Colonic mucosa (tissue), 4 donors: ENCODE measurements at places on chromosomes 13 and 19. TPM values are rescaled to one million over a fixed set of nuclear protein-coding genes. Genes with fewer than 3 reads are reported as not detected.

ATXN8OS gene
- total RNA-seq, result not detected

DNA sequence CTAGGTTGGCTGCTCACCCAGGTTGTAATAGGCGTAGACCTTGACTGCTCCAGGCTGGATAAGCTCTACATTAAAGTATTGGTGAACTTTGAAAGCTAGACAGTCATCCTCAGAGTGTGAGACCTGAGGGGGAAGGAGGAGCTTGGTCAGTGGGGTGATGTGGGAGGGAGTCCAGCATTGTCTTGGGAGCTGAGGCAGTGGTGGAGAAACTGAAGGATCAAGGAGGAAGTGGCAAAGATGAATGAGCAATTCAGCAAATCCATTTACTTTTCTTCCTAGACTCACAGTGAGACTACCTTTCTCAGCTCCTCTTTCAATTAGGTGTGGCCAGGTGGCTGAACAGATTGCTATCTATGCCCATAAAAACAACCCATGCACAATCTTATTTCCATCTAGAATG lies 10.2 kb upstream of the TNFSF14 start:
- H3K27ac ChIP-seq, result no peak overlapping the region
- no peak overlapping the region for H3K4me3 ChIP-seq
- no peaks in the 10 kb centered on the region for H3K4me1 ChIP-seq
- no peaks in the 10 kb centered on the region for H3K27me3 ChIP-seq
- no peak for DNase-seq
- H3K36me3 ChIP-seq, result no peaks in the 10 kb centered on the region

DNA sequence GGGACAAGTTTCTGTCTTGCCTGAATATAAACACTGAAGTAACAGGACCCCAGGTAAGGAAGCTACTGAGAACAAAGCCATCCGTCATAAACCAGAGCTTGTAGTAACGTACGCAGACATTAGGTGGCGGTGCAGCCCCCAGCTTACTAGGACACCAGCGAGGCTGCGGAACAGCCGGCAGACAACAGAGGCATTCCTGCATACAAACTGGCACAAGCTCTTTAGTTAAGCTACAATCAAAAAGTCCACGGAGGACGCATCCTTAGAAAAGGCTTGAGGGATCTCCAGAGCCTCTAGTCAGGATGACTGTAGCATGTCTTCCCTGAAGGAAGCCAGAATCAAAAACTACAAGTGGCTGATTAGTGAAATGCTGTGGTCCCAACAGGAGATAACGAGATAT lies 26.2 kb downstream of the ZNF160 start:
- H3K4me3 ChIP-seq, result no peak overlapping the region
- H3K27ac ChIP-seq, result no peak overlapping the region
- no peak for DNase-seq
- H3K36me3 ChIP-seq, result peaks cover 27% of the 10 kb centered on the region
- H3K27me3 ChIP-seq, result no peaks in the 10 kb centered on the region

DNA sequence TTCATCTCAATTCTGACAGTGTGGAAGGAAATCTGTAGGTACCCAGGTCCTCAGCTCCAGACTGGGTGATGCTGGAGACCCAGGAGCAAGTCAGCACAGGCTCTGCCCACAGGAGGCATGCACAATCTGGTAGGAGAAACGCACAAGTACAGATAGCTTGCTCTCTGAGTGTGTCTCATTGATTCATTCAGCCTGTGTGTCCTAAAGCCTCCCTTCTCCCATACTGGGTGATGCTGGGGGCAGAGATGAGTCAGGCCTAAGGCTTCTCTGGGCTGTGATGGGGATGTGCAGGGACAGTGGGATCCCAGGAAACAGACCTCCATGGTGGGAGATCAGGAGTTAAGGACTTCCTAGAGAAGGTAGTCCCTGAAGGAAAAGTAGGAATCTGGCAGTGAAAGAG lies 6.8 kb downstream of the ZNF526 start:
- H3K36me3 ChIP-seq, result peaks cover 4% of the 10 kb centered on the region
- H3K27ac ChIP-seq, result no peak overlapping the region
- no peak overlapping the region for H3K4me3 ChIP-seq
- no peaks in the 10 kb centered on the region for H3K27me3 ChIP-seq
- H3K4me1 ChIP-seq, result peaks cover 5% of the 10 kb centered on the region
- no peak for DNase-seq

DNA sequence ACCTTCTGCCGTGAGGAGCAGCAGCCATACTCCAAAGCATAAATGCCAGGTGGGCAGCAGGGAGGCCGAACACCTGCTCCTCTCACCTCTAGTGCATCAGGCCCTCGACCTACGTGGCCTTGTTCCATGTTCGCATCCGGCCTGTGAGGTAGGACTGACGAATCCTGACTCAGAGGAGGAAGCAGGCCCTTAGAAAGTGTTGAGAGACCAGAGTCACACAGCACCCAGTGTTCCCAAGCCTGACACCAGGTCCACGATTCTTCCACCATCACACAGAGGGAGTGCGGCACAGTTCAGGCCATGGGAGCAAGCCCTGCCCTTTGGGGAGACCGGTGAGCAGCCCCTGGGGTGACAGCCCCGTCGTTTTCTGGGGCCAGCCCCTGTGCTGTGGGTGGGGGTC lies 14.7 kb downstream of the ATP12A start:
- no peaks in the 10 kb centered on the region for H3K36me3 ChIP-seq
- H3K4me1 ChIP-seq, result no peaks in the 10 kb centered on the region
- no peak overlapping the region for H3K4me3 ChIP-seq
- no peak for DNase-seq

DNA sequence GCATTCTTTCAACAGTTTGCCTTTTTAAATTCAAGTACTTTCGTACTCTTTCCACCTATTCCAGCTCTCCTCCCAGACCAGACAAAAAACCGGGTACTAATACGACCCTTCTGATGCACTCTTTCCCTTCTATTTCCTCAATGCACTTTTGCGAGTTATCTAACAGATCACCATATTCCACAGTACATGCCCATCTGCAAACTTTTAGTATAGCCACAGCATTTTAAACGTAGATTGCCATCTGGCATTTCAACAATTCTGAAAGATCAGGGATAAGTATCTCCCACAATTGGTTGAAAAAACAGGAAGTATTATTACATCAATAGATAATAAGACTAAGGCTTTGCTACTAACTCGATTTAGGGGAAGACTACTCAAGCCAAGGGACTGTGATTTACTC lies 31.5 kb downstream of the RBM26 start:
- H3K36me3 ChIP-seq, result peaks cover 9% of the 10 kb centered on the region
- no peak overlapping the region for H3K27ac ChIP-seq
- H3K4me1 ChIP-seq, result no peaks in the 10 kb centered on the region
- no peaks in the 10 kb centered on the region for H3K27me3 ChIP-seq
- DNase-seq, result no peak

DNA sequence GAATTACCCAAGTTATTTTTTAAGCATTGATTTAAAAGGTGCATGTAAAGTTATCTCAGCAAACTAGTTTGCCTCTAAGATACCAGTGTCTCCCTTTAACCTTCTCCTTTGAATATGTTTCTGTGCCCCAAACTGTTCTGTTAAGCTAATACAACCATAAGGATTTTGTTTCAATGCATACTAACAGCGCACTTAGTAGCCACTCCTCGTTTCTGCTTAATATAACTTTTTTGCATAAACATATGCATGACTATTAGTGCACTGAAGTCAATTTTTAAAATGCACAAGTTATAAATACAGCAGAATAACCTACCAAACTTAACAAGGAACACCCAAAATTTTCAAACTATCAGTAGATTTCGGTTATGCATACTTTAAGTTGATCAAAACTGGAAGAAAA lies 79.4 kb downstream of the SERP2 start:
- H3K27ac ChIP-seq, result no peak overlapping the region
- no peaks in the 10 kb centered on the region for H3K36me3 ChIP-seq
- DNase-seq, result no peak
- H3K27me3 ChIP-seq, result no peaks in the 10 kb centered on the region
- no peaks in the 10 kb centered on the region for H3K4me1 ChIP-seq

DNA sequence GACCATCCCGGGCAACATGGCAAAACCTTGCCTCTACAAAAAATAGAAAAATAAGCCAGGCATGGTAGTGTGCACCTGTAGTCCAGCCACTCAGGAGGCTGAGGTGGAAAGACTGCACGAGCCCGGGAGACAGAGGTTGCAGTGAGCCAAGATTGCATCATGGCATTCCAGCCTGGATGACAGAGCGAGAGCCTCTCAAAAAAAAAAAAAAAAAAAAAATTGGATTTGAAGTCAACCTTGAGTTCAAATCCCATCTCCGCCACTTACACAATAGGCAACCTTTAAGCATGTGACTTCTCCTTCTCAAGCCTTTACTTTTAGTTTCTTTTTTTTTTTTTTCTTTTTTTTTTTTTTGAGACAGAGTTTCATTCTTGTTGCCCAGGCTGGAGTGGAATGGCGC lies 12.0 kb downstream of the KASH5 start:
- H3K27ac ChIP-seq, result no peak overlapping the region
- no peaks in the 10 kb centered on the region for H3K4me1 ChIP-seq
- DNase-seq, result no peak
- no peaks in the 10 kb centered on the region for H3K27me3 ChIP-seq
- H3K4me3 ChIP-seq, result no peak overlapping the region

RASIP1 gene
- 4.8 TPM for total RNA-seq

PRODH2 gene
- not detected for total RNA-seq
